MCF 10A (cell line): ENCODE measurements at places on chromosomes 7 and 10.

GRCh38 chr7:3482147-3482921 lies 181.3 kb downstream of the SDK1 start:
- H3K4me1 ChIP-seq, result peaks cover 10% of the 10 kb centered on the region
- DNase-seq, result peak; percentile 64
- no peaks in the 10 kb centered on the region for H3K36me3 ChIP-seq
- no peaks in the 10 kb centered on the region for H3K27me3 ChIP-seq
- no peak overlapping the region for H3K27ac ChIP-seq

DNA sequence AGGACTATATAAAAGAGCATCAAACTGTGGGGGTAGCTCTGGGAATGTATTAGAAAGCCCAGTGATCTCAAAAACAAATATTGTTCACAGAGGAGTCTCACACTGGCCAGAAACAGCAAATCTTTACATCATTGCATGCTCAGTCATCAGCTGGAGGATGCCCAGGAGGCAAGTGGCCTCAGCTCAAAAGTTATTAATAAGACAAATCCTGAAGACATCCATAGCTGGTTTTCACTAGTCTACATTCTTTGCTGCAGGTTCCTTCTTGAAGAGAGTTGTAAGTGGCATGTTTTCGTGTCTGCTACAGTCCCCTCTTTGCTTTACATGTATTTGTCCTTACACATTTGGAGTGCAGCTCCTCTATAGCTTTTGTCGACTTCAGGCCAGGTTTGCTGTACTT lies 8.6 kb upstream of the CCDC7 start:
- peaks cover 15% of the 10 kb centered on the region for H3K27me3 ChIP-seq
- H3K4me1 ChIP-seq, result peaks cover 8% of the 10 kb centered on the region
- no peak overlapping the region for H3K4me3 ChIP-seq

- H3K4me3 ChIP-seq, result no peak overlapping the region
- no peak for DNase-seq
- H3K4me1 ChIP-seq, result no peaks in the 10 kb centered on the region
Observed at GRCh38 chr7:5229451-5230264, 39.6 kb downstream of the WIPI2 start.

DNA sequence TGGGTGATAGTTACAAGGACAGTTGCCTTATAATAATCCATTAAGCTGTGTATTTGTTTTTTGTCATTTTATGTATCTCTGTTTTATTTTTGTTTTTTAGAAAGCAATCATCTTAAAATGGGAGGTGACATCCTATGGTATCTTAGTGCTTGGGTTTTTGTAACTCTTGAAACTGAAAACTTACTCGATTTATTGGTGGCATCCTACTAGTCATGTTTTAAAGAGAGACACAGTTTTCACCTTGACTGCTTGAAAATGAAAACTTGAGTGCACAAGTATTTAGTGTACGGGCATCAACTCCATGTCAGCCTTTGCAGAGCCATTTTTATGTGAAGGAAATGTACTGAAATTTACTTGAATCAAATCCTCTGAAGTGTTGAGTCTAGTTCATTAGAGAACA lies 103.8 kb upstream of the SAMD8 start:
- no peaks in the 10 kb centered on the region for H3K4me1 ChIP-seq
- no peaks in the 10 kb centered on the region for H3K27me3 ChIP-seq
- no peak overlapping the region for H3K27ac ChIP-seq
- DNase-seq, result no peak
- H3K36me3 ChIP-seq, result peaks cover 12% of the 10 kb centered on the region
- no peak overlapping the region for H3K4me3 ChIP-seq
